ENCODE measurements at places on chromosomes 12 and 14. TPM values are rescaled to one million over a fixed set of nuclear protein-coding genes. Genes with fewer than 3 reads are reported as not detected.

DNA sequence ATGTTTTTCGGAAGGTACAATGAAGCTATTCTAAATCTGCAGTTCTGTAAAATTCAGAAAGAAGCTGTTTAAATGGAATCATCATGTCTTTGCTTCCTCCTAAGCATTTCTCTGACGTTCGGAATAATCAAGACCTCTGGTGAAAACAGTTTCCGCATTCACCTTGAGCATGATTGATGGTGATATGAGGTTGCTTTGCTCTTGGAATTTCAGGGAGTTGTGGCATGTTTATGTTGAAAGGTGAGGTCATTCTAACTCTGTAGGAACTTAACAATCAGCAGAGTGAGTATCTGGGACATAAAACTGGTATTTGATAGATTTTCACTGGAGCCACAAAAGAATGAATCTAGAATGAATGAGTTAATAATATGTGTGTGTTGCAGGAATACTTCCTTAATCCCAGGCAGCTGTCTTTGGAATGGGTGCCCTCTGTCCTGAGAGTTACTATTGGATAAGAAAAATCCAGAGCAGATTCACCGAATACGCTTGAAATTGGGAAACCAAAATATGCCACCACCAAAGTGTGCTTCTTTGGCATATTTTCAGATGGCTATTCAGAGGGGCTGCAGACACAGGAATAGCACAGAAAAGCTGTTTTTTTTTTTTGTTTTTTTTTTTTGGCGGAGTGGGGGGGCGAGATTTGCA lies 599.1 kb downstream of the CCER1 start:
- H3K27ac ChIP-seq, result no peak overlapping the region
- no peaks in the 10 kb centered on the region for H3K4me1 ChIP-seq
- peaks cover 2% of the 10 kb centered on the region for H3K27me3 ChIP-seq
- no peaks in the 10 kb centered on the region for H3K36me3 ChIP-seq
- H3K4me3 ChIP-seq, result no peak overlapping the region

The SERPINA9 gene
- total RNA-seq, result not detected

The FOXG1 gene
- not detected for total RNA-seq

The DDX11 gene
- 24.6 TPM for total RNA-seq

DNA sequence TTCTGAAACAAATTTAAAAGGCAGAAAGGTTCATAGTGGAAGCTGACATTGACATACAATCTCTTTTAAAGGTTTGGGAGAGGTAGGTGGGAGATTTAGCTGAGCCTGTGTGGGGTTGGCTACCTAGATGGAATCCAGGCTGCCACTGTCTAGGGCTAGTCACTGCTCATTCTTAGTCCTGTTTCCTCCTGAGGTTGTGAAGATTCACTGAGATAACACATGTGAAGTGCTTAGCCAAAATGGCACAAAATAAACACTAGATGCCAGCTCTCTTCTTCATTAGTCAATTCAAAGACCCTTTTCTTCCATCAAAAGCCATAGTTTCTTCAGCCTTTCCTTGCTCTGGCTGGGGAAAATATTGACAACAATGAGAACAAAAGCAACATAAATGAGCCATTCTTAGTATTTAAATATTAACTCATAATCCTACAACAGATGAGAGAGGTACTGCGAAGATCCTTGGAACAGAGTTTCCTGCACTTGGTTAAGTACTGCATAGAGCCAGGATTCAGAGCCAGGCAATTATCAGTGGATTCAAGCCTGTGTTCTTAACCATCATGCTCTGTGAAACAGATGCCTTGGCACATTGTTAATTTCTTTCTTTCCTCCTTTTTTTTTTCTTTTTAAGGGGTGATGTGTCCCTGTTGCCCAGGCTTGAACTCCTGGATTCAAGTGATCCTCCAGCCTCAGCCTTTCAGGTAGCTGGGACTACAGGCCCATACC lies 3.5 kb downstream of the MYF6 start:
- H3K36me3 ChIP-seq, result no peaks in the 10 kb centered on the region
- no peaks in the 10 kb centered on the region for H3K4me1 ChIP-seq
- no peaks in the 10 kb centered on the region for H3K27me3 ChIP-seq
- DNase-seq, result no peak

DNA sequence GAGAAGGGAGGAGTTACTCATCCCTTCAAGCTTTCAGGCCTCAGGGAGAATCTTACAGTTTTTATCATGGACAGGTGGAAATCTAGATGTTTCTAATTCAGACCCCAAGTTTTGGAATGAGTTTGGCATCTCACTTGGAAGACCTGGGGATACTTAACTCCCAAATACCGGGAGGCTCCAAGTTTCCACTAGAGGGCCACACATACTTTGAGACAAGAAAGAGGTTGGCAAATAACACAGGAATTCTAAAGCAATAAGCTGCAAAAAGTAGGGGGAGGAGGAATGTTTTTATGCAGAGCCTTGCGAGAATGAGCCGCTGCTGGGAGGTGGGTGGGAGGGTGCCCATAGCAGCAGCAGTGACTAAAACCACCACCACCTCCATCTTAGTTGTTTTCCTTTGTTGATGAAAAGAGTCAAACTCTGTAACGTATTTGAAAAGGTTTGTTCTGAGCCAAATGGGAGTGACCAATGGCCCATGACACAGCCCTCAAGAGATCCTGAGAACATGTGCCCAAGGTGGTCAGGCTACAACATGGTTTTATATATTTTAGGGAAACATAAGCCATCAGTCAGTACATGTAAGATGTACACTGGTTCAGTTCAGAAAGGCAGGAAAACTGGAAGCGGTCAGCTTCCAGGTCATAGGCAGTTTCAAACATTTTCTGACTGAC lies 34.2 kb upstream of the RNASE1 start:
- no peaks in the 10 kb centered on the region for H3K27me3 ChIP-seq
- H3K4me1 ChIP-seq, result peaks cover 7% of the 10 kb centered on the region
- H3K4me3 ChIP-seq, result no peak overlapping the region
- no peak for DNase-seq
- H3K27ac ChIP-seq, result no peak overlapping the region
- no peaks in the 10 kb centered on the region for H3K36me3 ChIP-seq

DNA sequence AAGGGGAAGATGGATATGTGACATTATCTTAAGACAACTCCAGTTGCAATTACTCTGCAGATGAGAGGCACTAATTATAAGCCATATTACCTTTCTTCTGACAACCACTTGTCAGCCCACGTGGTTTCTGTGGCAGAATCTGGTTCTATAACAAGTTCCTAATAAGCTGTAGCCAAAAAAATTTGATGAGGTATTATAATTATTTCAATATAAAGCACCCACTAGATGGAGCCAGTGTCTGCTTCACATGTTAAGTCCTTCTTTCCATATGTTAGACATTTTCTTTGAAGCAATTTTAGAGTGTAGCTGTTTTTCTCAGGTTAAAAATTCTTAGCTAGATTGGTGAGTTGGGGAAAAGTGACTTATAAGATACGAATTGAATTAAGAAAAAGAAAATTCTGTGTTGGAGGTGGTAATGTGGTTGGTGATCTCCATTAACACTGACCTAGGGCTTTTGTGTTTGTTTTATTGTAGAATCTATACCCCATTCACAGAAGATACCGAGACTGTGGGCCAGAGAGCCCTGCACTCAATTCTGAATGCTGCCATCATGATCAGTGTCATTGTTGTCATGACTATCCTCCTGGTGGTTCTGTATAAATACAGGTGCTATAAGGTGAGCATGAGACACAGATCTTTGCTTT lies 36.9 kb downstream of the PSEN1 start:
- no peaks in the 10 kb centered on the region for H3K27me3 ChIP-seq
- H3K4me1 ChIP-seq, result peaks cover 10% of the 10 kb centered on the region
- peaks cover 42% of the 10 kb centered on the region for H3K36me3 ChIP-seq
- no peak overlapping the region for H3K27ac ChIP-seq

DNA sequence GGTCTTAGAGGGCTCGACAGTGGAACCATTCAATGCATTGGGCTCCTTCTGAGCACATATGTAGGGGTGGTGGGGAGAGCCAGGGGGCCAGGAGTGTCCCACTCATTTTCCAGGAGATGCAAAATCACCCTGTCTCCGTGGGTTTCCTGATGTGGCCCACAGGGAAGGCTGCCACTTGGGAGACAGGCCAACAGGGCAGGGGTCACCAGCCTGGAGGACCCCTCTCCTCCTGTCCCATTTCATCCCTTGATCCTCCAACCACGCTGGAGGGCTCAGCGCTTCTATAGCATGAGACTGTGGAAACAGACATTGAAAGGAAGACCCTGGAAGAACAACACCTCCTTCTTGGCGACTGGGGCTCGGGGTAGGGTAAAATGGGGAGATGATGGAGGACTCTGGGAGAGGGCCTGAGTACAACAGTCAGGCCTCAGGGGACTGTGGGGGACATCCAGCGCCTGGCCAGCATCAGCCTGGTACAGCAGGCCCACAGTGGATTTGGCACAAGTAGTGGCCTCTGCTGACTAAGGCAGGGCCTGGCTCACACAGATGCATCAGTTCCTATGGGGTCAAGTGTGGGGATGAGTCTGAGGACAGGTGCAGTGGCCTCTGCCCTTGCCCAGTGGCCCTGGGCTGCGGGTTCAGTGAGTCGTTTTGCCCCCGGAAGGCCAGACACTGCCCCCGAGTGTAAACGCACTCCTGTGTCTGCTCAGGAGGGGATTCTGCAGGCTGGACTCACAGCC lies 68.0 kb downstream of the PRIMA1 start:
- H3K4me3 ChIP-seq, result no peak overlapping the region
- no peaks in the 10 kb centered on the region for H3K27me3 ChIP-seq
- no peaks in the 10 kb centered on the region for H3K4me1 ChIP-seq

DNA sequence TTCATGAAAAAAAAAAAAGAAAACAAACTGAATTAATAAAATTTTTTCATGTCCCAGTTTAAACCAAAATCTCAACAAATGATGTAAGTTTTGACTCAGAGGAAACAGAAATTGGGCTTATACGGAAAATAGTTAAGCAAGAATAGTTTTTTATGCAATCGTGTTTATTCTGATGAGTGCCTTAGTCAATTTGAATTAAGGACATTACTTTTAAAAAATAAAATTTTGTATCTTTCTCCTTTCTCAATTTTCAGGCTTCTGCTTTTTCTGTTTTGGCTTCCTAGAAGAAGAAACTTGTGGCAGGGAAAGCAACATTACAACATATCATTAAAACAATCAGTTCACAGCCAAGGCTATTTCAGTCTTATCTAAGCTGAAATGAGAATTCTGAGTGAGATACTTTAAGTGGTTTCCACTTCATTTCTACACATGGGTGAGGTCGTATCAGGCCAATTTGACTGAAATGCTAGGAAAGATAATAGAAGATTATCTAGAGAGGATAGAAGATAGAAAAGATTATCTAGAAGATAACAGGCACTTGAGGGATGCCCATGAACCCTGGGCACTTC lies 52.4 kb downstream of the BCL2L14 start:
- peaks cover 59% of the 10 kb centered on the region for H3K36me3 ChIP-seq
- H3K4me3 ChIP-seq, result no peak overlapping the region
- no peak for DNase-seq
- H3K4me1 ChIP-seq, result no peaks in the 10 kb centered on the region
- H3K27ac ChIP-seq, result no peak overlapping the region

DNA sequence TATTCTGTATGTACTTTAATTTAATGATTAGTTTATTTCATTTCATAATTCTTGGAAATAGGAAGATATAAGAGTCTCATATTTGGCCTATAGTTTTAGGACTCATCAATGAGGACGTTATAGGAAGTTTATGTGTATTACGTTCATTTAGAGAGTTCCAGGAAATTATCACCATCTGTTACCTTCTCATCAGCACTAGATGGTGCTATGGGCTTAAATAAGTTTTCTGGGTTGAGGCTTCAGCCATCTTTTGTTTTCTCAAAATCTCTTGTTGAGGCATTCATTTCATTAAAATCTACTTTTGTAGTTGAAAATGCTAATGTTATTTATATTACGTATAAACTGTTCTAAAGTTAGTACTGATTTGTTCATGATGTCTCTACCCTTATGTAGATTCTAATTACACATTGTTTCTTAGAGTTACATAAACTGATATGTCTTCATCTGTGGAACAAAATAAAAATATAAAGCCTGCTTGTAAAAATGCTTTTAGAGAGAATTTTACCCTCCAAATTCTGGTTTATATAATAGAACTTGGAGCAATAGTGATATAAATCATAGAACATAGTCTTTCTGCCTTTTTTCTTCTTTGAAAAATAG lies 89.2 kb downstream of the CFAP54 start:
- no peak overlapping the region for H3K4me3 ChIP-seq
- no peaks in the 10 kb centered on the region for H3K36me3 ChIP-seq
- no peak for DNase-seq
- H3K4me1 ChIP-seq, result no peaks in the 10 kb centered on the region
- no peaks in the 10 kb centered on the region for H3K27me3 ChIP-seq

DNA sequence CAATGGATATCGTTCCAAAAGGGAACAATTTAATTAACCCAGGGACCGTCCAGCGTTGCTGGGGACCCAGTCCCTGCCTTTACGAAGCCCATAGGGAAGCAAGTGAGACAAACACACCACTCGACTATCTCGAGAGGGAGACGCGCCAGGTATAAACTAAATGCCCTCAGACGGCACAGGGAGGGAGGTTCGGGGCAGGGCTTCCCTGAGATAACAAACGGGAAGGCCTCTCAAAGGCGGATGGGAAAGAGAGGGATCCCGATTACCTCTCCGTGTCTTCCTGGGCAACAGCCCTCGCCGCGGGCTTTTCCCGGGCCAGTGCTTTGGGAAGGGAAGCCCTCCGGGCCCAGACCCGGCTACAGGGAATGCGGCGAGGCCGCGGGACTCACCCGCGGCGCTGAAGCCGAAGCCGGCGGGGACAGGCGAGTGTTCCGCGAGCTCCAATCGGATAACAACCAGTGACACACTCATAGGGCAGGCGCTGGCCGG lies 390 bp downstream of the BRAP start:
- H3K4me3 ChIP-seq, result peak overlapping the region; percentile 100
- no peaks in the 10 kb centered on the region for H3K27me3 ChIP-seq

The KRT2 gene
- total RNA-seq, result not detected

- H3K27ac ChIP-seq, result no peak overlapping the region
- H3K4me1 ChIP-seq, result peaks cover 47% of the 10 kb centered on the region
- DNase-seq, result no peak
- H3K4me3 ChIP-seq, result no peak overlapping the region
Observed at GRCh38 chr12:68453876-68454275, 121.7 kb upstream of the MDM1 start.

DNA sequence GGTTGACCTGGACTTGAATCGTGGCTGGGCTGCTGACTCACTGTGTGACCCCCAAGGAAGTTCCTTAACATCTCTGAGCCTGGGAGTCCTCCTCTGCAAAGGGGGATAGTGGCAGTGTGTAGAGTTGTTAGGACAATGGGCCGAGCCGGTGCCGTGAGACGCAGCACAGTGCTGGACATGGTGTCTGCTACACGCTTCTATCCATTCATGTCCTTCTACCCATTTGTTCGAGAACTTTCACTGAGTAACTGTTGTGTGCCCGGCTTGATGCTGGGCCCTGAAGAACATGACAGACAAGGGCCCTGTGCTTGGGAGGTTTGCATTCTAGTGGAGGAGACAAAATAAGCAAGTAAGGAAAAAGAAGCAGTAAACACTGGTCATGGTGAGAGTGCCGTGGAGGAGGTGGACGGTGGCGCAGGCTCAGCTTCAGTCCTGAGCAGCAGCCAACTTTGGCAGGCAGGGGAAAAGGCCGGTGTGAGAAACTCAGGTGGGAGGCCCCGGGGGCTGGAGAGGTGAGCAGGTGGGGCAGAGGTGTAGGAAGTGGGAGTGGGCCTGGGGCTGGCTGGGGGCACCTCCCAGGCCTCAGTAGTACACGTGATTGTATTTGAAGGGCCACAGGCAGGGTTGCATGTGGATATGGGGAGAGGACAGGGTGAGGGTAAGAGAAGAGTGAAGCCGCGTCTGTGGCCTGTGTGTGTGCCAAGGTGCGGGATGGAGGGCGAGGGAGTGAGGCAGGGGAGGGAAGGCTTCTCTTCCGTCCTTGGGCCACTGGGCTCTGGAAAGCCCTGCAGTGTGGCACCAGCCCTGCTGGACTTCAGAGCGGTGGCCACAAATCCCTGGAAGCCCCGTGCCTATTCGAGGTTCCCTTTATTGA lies 13.8 kb downstream of the VASH1 start:
- H3K27me3 ChIP-seq, result no peaks in the 10 kb centered on the region
- no peak for DNase-seq
- H3K27ac ChIP-seq, result peak overlapping the region; percentile 89
- H3K4me3 ChIP-seq, result no peak overlapping the region

The PTPRB gene
- total RNA-seq, result 74.8 TPM

The PPM1A gene
- 50.3 TPM for total RNA-seq

All from upper lobe of left lung (tissue), 6 donors.